Muscle of leg (tissue), 16 donors: ENCODE measurements at places on chromosomes 16 and 17. TPM values are rescaled to one million over a fixed set of nuclear protein-coding genes. Genes with fewer than 3 reads are reported as not detected.

Gene KREMEN2
- 5.6 TPM for total RNA-seq

Gene CASKIN2
- 11.4 TPM for total RNA-seq

Gene SULT1A3
- 6.3 TPM for total RNA-seq

Gene RNF157
- 5.5 TPM for total RNA-seq

Gene SOST
- total RNA-seq, result not detected

GRCh38 chr16:89383095-89384003, 107.0 kb downstream of the ANKRD11 start:
- peaks cover 27% of the 10 kb centered on the region for H3K4me1 ChIP-seq
- no peaks in the 10 kb centered on the region for H3K36me3 ChIP-seq
- H3K27me3 ChIP-seq, result no peaks in the 10 kb centered on the region
- H3K27ac ChIP-seq, result peak overlapping the region; percentile 0

GRCh38 chr17:77205396-77206125, 64.8 kb downstream of the SEC14L1 start:
- no peak overlapping the region for H3K4me3 ChIP-seq
- H3K27ac ChIP-seq, result peak overlapping the region; percentile 69
- no peaks in the 10 kb centered on the region for H3K27me3 ChIP-seq
- peaks cover 19% of the 10 kb centered on the region for H3K4me1 ChIP-seq
- no peak for DNase-seq

DNA sequence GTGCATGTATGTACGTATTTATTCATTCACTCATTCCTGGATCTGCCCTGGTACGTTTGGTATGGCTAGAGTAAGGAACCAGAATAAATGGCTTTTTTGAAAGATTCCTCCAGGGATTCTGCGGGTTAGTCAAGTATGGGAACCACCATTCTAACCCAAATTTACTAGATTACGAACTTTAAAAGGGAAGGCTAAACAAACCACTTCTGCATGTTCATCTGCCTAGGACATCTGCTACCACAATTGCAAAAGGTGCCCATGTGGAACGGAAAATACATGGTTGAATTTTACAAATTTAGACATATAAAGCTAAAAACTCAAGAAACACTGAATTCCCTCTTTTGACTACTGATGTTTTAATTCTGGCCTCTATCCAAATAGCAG, 22.1 kb downstream of the CYTH1 start:
- H3K27me3 ChIP-seq, result no peaks in the 10 kb centered on the region
- no peak overlapping the region for H3K4me3 ChIP-seq
- H3K27ac ChIP-seq, result peak overlapping the region; percentile 60

- H3K27ac ChIP-seq, result no peak overlapping the region
- H3K36me3 ChIP-seq, result no peaks in the 10 kb centered on the region
- H3K4me3 ChIP-seq, result no peak overlapping the region
These were observed 45.6 kb upstream of the IL34 start for GRCh38 chr16:70600730-70601129.

- peak overlapping the region; percentile 77 for H3K4me3 ChIP-seq
- H3K4me1 ChIP-seq, result peaks cover 69% of the 10 kb centered on the region
- DNase-seq, result peak; percentile 18
These were observed 22.3 kb downstream of the NPTX1 start for GRCh38 chr17:80453998-80454556.

DNA sequence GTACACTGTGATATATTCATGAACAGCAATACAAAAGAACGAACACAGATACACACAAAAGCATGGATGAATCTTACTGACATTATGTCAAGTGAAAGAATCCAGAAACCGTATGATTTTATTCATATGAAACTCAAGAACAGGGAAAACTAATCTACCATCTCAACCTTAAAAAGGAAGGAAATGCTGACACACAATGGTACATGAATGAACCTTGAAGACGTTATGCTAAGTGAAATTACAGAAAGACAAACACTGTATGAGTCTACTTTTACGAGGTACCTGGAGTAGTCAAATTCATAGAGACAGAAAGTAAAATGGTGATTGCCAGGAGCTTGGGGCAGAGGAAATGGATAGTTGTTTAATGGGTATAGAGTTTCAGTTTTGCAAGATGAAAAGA, 8.7 kb upstream of the PRKCB start:
- no peaks in the 10 kb centered on the region for H3K36me3 ChIP-seq
- no peak overlapping the region for H3K4me3 ChIP-seq

GRCh38 chr17:42227849-42228700, 33.8 kb upstream of the GHDC start:
- H3K4me1 ChIP-seq, result peaks cover 14% of the 10 kb centered on the region
- peak overlapping the region; percentile 77 for H3K27ac ChIP-seq
- no peaks in the 10 kb centered on the region for H3K27me3 ChIP-seq
- peaks cover 25% of the 10 kb centered on the region for H3K36me3 ChIP-seq

- H3K4me1 ChIP-seq, result peaks cover 2% of the 10 kb centered on the region
- DNase-seq, result no peak
- H3K27me3 ChIP-seq, result no peaks in the 10 kb centered on the region
- H3K27ac ChIP-seq, result no peak overlapping the region
- no peak overlapping the region for H3K4me3 ChIP-seq
These were observed 72.7 kb downstream of the STH start for GRCh38 chr17:46071796-46072195.

DNA sequence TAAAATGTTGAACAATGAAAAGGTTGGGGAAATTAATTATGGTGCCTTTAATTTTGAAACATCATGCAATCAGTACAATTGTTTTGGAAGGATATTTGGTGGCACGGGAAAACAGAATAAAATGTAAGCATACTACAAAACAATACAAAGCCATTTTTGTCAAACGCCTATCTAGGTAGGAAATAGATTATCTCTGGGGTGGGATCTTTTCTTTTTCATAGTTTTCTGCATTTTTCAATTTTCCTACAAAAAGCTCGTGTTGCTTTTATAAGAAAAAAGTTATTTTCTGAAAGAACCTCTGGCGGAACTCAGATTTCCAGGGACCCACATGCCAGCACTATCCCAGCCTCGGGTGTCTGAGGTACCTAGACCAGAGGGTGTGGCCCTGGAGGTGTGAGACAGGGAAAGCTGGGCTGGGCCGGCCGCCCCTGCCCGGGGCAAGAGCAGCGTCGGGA, 961 bp upstream of the MAP3K3 start:
- no peak for DNase-seq
- peak overlapping the region; percentile 45 for H3K27ac ChIP-seq
- H3K4me1 ChIP-seq, result peaks cover 11% of the 10 kb centered on the region
- peak overlapping the region; percentile 51 for H3K4me3 ChIP-seq

GRCh38 chr16:152141-153128, at the start of gene HBZ:
Gene HBZ (plus strand): TSS chr16:152644. CDS start chr16:152910, 266 bp downstream.
- peaks cover 43% of the 10 kb centered on the region for H3K27me3 ChIP-seq
- no peaks in the 10 kb centered on the region for H3K36me3 ChIP-seq
- H3K4me3 ChIP-seq, result no peak within 1 kb of the TSS
- no peak within 1 kb of the TSS for H3K27ac ChIP-seq
- DNase-seq, result no peak
- peaks cover 10% of the 10 kb centered on the region for H3K4me1 ChIP-seq

- no peak for DNase-seq
- H3K27me3 ChIP-seq, result peaks cover 14% of the 10 kb centered on the region
- no peak overlapping the region for H3K4me3 ChIP-seq
- H3K27ac ChIP-seq, result no peak overlapping the region
These were observed 288.0 kb downstream of the MAF start for GRCh38 chr16:79312502-79312901.

- no peaks in the 10 kb centered on the region for H3K27me3 ChIP-seq
- no peak overlapping the region for H3K4me3 ChIP-seq
- peaks cover 4% of the 10 kb centered on the region for H3K4me1 ChIP-seq
- peak; percentile 38 for DNase-seq
- no peak overlapping the region for H3K27ac ChIP-seq
These were observed 64.2 kb downstream of the BMERB1 start for GRCh38 chr16:15498427-15499175.

DNA sequence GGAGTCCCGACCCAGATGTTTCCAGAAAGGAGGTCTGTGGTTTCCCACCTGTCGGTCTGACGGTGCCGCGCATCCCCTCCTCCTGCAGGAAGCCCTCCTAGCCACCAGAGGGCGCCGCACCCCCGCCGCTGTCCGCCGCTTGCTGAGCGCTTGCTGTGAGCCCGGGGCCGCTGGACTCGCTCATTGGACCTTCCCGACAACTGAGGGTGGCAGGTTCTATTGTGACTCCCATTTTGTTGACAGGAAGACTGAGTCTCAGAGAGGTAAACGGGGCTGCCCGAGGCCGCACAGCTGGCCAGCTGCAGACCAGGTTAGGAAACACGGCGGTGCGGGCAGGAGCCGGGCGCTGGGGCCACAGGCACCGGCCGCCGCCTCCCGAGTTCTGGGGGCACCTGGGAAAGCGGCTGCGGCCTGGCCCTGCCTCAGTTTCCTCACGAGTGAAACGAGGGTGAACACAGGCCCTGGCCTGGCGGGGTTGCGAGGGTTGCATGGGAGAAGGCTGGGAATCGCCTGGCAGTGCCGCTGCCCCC, 191.1 kb upstream of the CIBAR2 start:
- peaks cover 70% of the 10 kb centered on the region for H3K4me1 ChIP-seq
- H3K27ac ChIP-seq, result no peak overlapping the region
- no peaks in the 10 kb centered on the region for H3K36me3 ChIP-seq
- peak; percentile 57 for DNase-seq
